HepG2 (cell line): ENCODE measurements at places on chromosomes 11 and 22. TPM values are rescaled to one million over a fixed set of nuclear protein-coding genes. Genes with fewer than 3 reads are reported as not detected.

GRCh38 chr11:67055812-67056211 is 835 bp upstream of the RHOD start:
- DNase-seq = no peak

DNA sequence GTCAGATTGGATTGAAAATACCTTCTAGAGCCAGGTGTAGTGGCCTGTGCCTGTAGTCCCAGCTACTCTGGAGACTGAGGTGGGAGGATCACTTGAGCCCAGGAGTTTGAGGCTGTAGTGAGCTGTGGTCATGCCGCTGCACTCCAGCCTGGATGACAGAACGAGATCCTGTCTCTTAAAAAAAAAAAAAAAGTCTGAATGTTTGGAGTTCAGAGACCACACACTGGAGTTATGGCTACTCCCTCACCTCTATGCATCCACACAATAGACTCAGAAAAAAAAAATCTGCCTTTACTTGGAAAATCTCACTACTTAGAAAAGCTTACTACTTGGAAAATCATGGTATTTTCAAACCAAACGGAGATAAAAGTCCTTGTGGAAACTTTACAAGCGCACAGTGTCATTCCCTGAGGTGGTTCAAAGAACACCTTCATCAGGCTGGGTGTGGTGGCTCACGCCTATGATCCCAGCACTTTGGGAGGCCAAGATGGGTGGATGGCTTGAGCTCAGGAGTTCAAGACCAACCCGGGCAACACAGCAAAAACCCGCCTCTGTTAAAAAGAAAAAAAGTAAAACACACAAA is 63.9 kb upstream of the PICALM start:
- no peak for DNase-seq

GRCh38 chr11:64268025-64268892 is 16.2 kb downstream of the BAD start:
- DNase-seq = no peak

- DNase-seq = no peak
Measured at GRCh38 chr11:60281485-60281884, 1.0 kb downstream of the MS4A4A start.

- no peak for DNase-seq
Measured at GRCh38 chr22:46000081-46001027, 23.4 kb upstream of the WNT7B start.

GRCh38 chr22:30474683-30475424 is 3.0 kb upstream of the SEC14L3 start:
- DNase-seq = no peak

GRCh38 chr11:32446227-32446626 is 10.9 kb upstream of the WT1 start:
- no peak for DNase-seq

DNA sequence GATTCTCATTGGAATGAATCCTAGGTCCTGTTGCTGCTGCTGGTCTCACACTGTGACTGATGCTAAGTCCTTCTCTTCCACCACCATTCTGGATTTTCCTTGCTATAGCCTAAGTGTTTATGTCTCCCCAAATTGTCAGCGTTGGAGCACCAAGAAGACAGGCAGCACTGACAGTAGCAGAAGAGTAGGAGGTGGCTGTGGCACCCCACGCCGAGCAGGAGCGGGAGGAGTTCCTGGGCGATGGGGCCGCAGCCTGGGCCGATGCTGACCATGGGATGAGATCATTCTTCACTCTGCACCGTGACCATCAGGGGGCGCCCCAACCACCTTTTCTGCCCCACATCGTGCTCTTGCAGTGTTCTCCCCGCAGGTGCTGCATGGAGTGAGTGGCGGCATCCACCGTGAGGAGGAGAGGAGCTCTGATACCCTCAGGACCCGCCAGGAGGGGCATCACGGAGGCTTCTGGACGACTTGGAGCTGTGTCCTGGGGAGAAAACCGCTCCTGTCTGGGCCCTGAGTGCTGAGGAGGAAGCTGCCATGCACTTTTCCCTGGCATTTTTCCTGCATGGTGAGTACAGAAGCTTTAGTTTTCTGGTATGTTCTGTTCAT is 57.0 kb downstream of the LRRC74B start:
- DNase-seq = peak; percentile 73

TBX10 gene
- total RNA-seq = 0.17 and 0.27 TPM in 2 replicates

GRIA4 gene
- total RNA-seq = not detected in 2 replicates

DLG2 gene
- total RNA-seq = 1.0 and 1.1 TPM in 2 replicates

P4HA3 gene
- not detected in 2 replicates for total RNA-seq
